Cerebellar nuclear complex (tissue), 1 donor: ENCODE measurements at places on chromosomes 4 and X.

DNA sequence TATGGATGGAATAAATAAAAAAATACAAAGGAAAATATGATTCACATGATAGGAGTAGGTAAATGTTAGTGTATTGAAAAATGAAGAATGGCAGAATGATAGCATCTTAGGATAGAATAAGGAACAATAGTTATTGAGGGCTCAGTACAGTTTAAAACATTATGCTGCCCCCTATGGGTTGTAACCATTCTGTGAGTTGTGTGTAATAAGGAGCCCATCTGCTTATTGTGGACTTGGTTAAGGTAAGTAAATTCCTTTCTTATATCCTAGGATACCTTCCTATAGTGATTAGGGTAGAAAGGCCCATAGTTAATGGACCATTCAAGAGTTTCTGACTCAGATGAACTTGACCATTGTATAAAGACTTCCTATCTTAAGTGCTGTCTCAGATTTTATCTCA, 195.8 kb downstream of the PDHA2 start:
- DNase-seq, result no peak

DNA sequence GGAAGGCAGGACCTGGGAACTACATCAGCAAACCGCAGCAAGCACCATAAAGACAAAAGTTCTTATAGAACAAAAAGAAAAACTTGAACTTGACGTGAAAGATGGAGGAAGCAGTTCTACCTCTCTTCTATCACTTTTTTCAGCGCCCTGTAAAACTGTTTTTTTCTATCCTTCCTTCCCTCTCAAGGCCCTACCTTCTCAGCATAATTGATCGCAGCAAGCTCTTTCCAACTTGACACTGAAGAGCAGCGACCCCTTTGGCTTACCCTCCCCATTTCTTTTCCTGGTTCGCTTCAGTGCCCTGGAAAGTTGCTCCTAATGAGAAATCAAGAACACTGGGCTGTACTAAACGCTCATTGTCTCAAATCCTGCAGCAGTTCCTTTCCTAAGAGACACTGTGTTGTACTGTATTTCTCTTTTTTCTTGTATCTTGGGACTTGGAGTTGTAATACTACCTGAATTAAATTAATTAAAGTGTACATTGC, 150.6 kb upstream of the SLC4A4 start:
- DNase-seq, result no peak

DNA sequence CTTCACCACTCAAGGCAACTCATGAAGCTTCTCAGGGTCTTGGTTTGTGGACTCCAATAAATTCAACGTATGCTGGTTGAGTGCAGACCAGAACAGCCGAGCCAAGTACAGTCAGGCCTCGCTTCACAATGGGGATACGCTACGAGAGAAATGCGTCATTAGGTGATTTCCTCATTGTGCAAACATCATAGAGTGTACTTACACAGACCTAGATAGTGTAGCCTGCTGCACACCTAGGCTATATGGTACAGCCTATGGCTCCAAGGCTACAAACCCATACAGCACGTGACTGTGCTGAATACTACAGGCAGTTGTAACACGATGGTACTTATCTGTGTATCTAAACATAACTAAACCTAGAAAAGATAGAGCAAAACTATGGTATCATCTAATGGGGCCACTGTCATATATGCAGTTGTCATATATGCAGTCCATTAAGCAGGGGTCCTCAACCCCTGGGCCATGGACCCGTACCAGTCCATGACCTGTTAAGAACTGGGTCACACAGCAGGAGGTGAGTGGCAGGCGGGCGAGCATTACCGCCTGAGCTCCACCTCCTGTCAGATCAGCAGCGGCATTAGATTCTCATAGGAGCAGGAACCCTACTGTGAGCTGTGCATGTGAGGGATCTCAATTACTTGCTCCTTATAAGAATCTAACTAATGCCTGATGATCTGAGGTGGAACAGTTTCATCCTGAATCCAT, 31.5 kb downstream of the RTL5 start:
- no peak for DNase-seq

- DNase-seq, result no peak
Measured at GRCh38 chr4:128220286-128221235, 67.1 kb downstream of the PGRMC2 start.

DNA sequence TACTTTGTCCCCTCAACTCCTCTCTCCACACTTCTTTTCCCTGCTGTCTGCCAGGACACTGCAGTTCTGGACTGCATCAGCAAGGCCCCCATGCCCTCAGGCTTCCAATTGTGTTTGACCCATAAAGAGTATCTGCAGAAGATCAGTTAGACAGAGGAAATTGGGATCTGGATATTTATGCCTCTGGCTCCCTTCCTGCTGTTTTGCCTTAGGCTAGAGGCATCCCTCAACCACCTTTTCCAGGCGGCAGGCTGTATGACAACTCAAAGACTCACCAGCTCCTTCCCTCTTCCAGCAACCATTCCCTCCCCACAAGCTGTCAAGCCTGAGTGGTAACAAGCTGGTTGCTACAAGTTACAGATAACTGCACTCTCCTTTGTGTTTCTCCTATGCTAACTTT, 66.4 kb upstream of the NDP start:
- no peak for DNase-seq

DNA sequence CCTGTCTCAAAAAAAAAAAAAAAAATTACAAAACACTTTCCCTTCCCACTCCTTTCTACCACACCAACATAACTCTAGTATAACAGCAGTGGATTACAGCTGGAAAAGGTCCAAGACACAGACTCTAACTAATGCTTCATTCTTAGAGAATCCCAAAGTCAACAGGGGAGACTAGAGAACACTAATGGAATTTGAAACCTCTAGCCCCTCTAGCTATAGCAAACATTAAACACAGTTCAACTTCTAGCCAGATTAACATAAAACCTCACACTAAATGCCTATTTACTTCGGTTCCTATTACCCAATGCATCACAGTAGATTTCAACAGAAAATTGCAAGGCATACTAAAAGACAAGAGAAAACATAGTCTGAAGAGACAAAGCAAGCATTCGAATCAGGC, 10.5 kb upstream of the DHX15 start:
- DNase-seq, result no peak

- no peak for DNase-seq
Measured at GRCh38 chr4:8742546-8742945, 129.1 kb downstream of the HMX1 start.

DNA sequence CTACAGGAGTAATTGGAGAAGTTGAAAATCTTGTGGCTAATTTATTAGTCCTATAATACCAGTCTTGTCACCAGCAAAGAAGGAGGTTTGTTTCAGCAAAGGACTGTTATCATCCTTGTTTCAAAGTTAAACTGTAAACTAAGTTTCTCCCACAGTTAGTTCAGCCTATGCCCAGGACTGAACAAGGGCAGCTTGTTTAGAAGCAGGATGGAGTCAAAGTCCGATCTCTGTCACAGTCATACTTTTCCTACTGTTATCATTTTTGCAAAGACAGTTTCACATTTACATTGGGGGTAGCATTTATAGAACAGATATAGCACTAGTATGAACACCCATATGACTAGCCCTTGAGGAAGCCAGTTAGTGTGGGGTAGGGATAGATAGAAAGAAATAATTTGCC, 46.4 kb downstream of the AKAP4 start:
- DNase-seq, result no peak

GRCh38 chr4:132123870-132124623, 1025.0 kb upstream of the PCDH10 start:
- DNase-seq, result no peak

DNA sequence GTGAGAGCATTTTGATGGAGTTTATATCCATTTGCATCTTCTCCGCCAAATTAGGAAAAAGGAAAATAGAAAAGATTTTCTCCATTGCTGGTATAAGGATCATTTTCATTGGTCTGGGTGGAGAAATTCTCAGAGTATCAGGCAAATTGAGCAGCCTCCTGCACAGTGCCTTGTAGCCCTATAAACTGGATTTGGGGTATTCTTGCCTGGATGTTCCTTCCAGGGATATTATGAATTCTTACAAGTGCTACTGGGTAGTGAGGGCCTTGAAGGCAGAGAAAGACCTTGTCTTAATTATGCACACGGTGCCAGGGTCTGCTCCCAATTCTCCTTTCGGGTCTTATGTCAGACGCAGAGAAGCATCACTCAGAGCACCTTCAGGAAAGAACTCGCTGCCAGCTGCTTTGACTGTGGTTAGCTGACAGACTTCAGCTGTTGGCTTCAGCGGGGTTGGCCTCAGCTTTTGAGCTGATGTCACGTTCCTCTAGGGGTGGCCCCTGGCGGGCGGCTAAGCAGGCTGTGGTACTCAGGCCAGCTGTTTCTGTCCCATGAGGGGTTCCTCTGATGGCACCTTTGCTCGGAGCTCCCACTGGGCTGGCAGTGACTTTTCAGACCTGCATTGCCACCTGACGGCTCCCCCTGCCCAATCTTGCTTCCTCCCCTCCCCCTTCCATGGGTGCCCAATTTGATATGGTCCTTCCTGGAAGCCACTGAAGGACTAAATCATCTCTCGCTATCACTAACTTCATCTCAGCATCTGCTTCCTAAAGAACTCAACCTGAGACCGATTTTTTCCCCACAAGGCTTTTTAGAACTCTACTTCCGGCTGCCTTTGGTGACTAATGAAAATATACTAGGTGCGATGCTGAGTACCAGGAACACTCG, 519.5 kb downstream of the BCOR start:
- no peak for DNase-seq

DNA sequence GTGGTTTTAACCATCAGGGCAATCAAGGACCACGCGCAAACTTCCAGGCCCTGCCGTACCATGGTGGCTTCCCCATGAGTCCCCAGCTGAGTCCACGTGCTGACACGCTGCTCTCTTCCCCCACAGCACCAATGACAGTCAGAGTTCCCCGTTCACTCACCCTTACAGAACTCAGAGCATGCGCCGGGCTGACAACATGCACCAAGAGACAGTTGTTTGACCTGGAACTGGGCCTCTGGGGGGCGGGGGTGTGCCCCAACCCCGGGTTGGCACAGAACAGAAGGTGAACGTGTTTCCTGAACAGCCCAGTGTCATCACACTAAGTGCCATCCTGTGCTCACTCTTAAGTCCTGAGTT, 29.4 kb downstream of the IRF2 start:
- no peak for DNase-seq
